Aorta (tissue), 5 donors: ENCODE measurements at places on chromosomes 1 and 21. TPM values are rescaled to one million over a fixed set of nuclear protein-coding genes. Genes with fewer than 3 reads are reported as not detected.

Gene ZNF648
- total RNA-seq, result not detected

Gene CMPK1
- total RNA-seq, result 120 TPM

Gene HLX
- 13.1 TPM for total RNA-seq

Gene S100A9
- 131 TPM for total RNA-seq

Gene RUNX1
- total RNA-seq, result 58.2 TPM

Gene CLCA2
- total RNA-seq, result 0.36 TPM

Gene ALX3
- total RNA-seq, result not detected

GRCh38 chr1:153312570-153313186, at the start of gene PGLYRP3:
TSS of gene PGLYRP3 (minus strand) at chr1:153312952. CDS start at chr1:153310665, 2,287 bp downstream.
- no peak within 1 kb of the TSS for H3K27ac ChIP-seq
- no peak within 1 kb of the TSS for H3K4me3 ChIP-seq
- H3K27me3 ChIP-seq, result no peaks in the 10 kb centered on the region
- H3K4me1 ChIP-seq, result no peaks in the 10 kb centered on the region

- no peaks in the 10 kb centered on the region for H3K27me3 ChIP-seq
- no peaks in the 10 kb centered on the region for H3K4me1 ChIP-seq
- no peak for DNase-seq
- no peaks in the 10 kb centered on the region for H3K36me3 ChIP-seq
- no peak overlapping the region for H3K27ac ChIP-seq
- no peak overlapping the region for H3K4me3 ChIP-seq
Observed at GRCh38 chr1:94734963-94735901, 84.9 kb upstream of the SLC44A3 start.

GRCh38 chr1:2271211-2271721, 43.1 kb downstream of the SKI start:
- H3K36me3 ChIP-seq, result no peaks in the 10 kb centered on the region
- no peaks in the 10 kb centered on the region for H3K27me3 ChIP-seq
- no peak overlapping the region for H3K27ac ChIP-seq
- no peak overlapping the region for H3K4me3 ChIP-seq
- DNase-seq, result no peak

DNA sequence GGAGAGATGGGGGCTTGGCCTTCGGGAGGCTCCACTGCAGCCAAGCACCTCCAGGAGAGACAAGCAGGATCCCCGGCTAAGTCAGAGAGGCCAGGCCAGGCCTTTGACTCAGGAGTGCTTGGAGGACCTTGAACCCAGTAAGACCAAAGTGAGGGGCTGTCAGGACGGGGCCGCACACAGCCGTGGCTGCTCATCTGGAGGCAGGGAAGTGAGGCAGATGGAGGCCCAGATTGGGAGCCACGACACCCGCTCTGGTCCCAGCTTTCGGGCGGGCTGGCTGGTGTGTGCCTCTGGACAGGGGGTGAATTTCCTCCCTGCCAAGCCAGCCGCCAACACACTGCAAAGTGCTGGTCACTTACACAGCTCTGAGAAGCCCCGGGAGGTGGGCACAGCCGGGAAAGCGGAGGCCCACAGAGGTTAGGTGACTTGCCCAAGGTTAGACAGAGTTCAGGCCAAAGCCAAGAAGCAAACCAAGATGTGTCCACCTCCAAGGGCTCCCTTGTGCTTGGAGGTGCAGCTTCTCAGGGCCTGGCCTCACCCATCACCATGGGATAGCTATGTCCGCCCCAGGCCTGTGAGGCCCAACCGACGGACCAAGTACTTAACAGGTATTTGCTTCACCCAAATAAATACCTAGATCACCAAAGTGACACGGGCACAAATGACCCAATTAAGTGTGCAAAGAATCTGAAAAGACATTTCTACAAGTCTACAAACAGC, 58.3 kb downstream of the CHD5 start:
- no peaks in the 10 kb centered on the region for H3K27me3 ChIP-seq
- no peak overlapping the region for H3K27ac ChIP-seq
- H3K4me3 ChIP-seq, result no peak overlapping the region
- H3K4me1 ChIP-seq, result no peaks in the 10 kb centered on the region
- H3K36me3 ChIP-seq, result no peaks in the 10 kb centered on the region

DNA sequence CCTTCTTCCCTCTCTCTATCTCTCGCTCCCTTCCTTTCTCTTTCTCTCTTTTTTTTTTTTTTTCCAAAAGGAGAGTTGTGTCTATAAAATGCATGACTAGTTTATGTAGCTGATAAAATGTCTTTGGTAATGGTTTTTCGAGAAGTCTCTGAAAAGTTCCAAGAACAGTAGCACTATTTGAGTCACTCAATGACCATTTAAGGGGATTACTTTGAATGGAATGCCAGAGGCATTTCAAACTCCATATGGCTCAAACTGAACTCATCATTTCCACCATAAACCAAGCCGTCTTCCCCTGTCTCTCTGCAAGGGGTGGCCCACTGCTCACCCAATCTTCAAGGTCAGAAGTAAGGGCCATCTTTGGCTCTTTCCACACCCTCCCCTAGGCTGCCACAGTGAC, 93.3 kb downstream of the FAM78B start:
- no peak overlapping the region for H3K4me3 ChIP-seq
- no peak overlapping the region for H3K27ac ChIP-seq
- no peaks in the 10 kb centered on the region for H3K27me3 ChIP-seq
- no peak for DNase-seq
- H3K4me1 ChIP-seq, result no peaks in the 10 kb centered on the region

DNA sequence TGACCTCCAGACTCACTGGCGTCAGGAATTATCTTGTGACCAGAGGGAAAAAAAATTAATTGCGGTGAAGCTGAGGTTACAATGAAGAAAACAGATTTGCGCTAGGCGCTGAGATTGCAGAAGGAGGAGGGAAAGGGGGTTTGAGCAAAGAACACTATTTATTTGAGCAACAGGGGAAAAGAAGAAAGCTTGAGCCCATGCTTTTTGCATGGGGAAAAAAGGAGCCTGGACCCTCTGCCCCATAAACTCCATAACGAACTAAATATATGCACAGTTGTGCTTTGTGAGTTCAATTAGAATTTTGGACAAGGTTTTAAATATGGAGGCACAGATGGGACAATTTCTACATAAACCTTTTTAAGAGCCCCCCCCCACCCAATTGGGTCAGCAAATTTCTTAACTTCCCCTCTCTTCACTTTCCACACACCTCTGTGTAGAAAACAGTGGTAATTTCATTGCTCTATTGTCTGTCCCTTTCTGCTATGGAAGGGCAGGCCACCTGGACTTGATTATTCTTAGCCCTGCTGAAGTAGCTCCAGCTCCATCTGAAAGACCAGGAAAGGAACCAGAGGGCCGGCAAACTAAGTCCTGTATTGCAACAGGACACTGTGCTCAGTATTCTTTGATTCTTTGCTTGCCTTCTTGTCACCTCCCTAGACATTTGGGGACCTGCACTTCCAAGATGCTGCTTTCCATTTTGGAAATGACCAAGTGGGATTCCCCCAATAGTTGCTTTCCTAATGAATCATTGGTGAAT, 862 bp upstream of the ID3 start:
- no peak for DNase-seq
- H3K27me3 ChIP-seq, result no peaks in the 10 kb centered on the region
- no peaks in the 10 kb centered on the region for H3K36me3 ChIP-seq

- no peak for DNase-seq
- H3K36me3 ChIP-seq, result no peaks in the 10 kb centered on the region
- no peak overlapping the region for H3K4me3 ChIP-seq
Observed at GRCh38 chr1:215665215-215665614, 98.1 kb downstream of the KCTD3 start.

DNA sequence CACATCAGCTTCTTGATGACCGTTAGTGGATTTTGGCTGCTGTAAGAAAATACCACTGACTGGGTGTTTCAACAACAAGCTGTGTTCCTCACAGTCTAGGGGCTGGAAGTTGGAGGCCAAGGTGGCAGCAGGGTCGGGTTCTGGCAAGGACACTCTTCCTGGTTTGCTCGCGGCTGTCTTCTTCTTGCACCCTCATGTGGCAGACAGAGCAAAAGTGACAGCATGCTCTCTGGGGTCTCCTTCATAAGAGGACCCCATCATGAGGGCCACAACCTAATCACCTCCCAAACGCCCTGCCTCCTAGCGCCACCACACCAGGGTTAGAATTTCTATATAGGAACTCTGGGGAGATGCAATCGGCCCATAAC, 18.6 kb upstream of the TSPEAR start:
- no peak overlapping the region for H3K27ac ChIP-seq
- no peak overlapping the region for H3K4me3 ChIP-seq
- H3K36me3 ChIP-seq, result no peaks in the 10 kb centered on the region
- no peaks in the 10 kb centered on the region for H3K27me3 ChIP-seq
- DNase-seq, result no peak

GRCh38 chr1:212700892-212701819, 1.5 kb upstream of the BATF3 start:
- H3K27ac ChIP-seq, result peak overlapping the region; percentile 23
- DNase-seq, result peak; percentile 85
- H3K36me3 ChIP-seq, result no peaks in the 10 kb centered on the region

- no peaks in the 10 kb centered on the region for H3K36me3 ChIP-seq
- no peak overlapping the region for H3K27ac ChIP-seq
- no peak overlapping the region for H3K4me3 ChIP-seq
- H3K27me3 ChIP-seq, result no peaks in the 10 kb centered on the region
- no peaks in the 10 kb centered on the region for H3K4me1 ChIP-seq
- no peak for DNase-seq
Observed at GRCh38 chr1:29136391-29136915, 12.8 kb upstream of the TMEM200B start.

- H3K27ac ChIP-seq, result no peak overlapping the region
- no peak overlapping the region for H3K4me3 ChIP-seq
Observed at GRCh38 chr1:167440776-167441175, 77.6 kb downstream of the CD247 start.
